Glomerular endothelial cell (primary cell): ENCODE measurements at places on chromosomes 1 and 21. TPM values are rescaled to one million over a fixed set of nuclear protein-coding genes. Genes with fewer than 3 reads are reported as not detected.

The APOBEC4 gene
- not detected in 2 replicates for total RNA-seq

The PLA2G5 gene
- total RNA-seq: 0.70 TPM in 1 of 2 replicates, not detected in the other

The GJB4 gene
- total RNA-seq: 0.44 TPM in 1 of 2 replicates, not detected in the other

The OR2T2 gene
- not detected in 2 replicates for total RNA-seq

The VWA5B1 gene
- not detected in 2 replicates for total RNA-seq

The KLHDC8A gene
- 0.29 and 0.64 TPM in 2 replicates for total RNA-seq

The CRYBG2 gene
- total RNA-seq: under 0.01 TPM in 1 of 2 replicates, not detected in the other

The KCNE1 gene
- 0.10 and 0.29 TPM in 2 replicates for total RNA-seq

The LRIF1 gene
- 16.9 and 18.3 TPM in 2 replicates for total RNA-seq
